Frontal cortex (tissue), 4 donors: ENCODE measurements at places on chromosomes 12 and 14.

DNA sequence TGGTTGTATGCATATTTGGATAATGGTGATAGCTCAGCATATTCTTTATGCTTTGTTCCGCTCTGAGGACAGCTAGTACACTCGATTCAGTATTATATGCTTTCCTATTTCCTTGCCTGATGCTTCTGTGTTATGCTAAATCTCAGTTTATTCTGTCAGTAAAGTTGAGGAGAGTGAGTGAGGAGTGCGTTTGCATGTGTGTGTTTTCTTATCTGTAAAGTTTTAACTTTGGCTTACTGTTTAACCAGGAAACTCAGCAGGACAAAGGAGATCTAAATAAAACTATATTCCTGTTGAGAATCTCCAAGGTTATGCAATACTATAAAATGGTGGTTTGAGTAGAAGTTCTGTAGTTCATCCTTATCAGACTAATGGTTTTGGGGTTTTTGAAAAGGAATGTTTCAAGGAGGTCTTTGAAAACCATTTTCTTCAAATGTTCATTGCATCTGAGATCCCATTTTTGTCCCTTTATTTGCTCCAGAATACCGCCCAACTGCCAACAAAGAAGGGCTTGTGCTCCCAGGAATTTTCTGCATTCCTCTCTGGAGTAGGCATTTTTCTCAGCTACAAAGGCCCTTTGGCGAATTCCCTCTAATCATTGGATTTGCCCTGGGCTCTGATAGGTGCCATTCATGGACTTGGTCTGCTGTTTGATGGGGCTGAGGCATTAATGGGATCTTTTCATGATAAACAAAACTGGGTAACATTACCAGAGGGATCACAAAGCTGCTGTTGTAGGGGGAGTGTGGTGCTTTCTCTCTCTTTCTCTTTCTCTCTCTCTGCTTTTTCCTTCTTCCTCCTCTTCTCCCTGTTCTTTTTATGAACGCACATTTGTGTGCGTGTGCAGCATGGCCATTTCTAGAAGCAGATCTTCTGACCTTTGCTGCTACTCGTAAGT is 71.7 kb downstream of the HMGA2 start:
- no peak for DNase-seq

GRCh38 chr12:2925322-2925995 is 33.7 kb upstream of the TEAD4 start:
- no peak for DNase-seq

- no peak for DNase-seq
Measured at GRCh38 chr14:83909507-83909906, 1620.4 kb upstream of the FLRT2 start.

- DNase-seq = no peak
Measured at GRCh38 chr14:84273181-84273580, 1256.8 kb upstream of the FLRT2 start.

DNA sequence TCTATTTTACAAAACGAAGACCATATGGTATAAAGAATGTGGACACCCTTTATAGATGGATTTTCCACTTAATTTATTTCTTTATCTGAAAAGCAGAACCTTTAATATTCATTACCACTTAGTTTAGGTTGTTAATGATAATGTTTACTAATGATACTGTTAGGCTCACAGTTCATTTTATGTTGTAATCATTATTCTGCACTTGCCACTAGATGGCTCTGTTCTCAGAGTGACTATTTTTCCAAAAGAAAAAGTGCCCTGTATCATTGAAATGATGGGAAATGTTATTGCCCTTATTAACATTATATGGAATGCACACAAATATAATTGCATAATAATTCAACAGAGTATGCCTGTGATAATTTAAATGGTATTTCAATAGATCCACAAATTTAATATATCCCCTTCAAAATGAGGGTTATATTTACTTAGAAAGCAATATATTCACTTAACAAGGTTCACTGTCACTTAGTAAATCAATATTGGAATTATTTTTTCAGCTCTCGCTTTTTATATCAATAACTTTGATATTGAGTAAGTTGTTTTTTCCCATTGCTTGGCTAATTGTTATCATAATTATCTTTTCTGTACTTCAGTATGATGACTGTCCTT is 95.7 kb downstream of the PDE3A start:
- no peak for DNase-seq

GRCh38 chr12:121279071-121279375 is 17.5 kb downstream of the CAMKK2 start:
- DNase-seq = peak; percentile 52

- DNase-seq = no peak
Measured at GRCh38 chr14:21612324-21612723, 22.4 kb downstream of the OR10G2 start.

DNA sequence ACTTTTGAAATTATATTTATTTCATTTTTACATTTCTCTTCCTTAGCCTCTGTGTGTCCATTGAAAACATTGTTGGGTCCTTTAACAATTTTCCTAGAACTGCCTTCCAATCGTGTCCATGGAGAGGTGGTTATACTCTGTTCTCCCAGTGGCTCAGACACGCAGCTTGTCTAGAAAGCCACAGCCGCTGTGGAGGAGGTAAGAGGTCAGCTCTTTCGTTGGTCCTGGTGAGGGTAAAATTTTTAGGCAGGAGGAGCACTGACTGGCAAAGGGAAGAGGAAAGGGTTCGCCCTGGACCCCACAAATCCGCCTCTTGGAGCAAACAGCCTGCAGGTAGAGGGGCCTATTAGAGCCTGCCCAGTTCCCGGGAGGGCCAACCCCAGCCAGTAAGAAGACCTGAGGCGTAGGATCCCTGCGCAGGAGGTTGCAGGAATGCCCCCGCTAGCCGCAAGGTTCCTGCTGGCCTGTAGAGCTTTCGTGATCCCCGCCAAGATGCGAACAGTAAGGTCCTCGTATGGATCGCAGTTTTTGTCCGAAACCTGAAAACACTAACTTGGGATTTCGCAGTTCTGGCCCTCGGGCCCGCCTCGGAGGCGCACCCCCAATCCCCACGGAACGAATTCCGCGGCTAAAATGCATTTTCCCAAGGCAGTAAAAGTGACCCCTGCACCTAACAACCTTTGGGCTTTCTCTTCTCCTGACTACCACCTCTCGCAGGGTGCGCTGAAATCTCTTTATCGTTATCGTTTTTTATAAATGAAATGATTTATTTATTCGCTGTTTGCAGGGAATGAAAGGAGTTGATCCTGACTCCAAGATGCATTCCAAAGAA is 7.5 kb upstream of the PAX9 start:
- DNase-seq = no peak

GRCh38 chr12:39401459-39401858 is 41.5 kb downstream of the KIF21A start:
- DNase-seq = no peak

DNA sequence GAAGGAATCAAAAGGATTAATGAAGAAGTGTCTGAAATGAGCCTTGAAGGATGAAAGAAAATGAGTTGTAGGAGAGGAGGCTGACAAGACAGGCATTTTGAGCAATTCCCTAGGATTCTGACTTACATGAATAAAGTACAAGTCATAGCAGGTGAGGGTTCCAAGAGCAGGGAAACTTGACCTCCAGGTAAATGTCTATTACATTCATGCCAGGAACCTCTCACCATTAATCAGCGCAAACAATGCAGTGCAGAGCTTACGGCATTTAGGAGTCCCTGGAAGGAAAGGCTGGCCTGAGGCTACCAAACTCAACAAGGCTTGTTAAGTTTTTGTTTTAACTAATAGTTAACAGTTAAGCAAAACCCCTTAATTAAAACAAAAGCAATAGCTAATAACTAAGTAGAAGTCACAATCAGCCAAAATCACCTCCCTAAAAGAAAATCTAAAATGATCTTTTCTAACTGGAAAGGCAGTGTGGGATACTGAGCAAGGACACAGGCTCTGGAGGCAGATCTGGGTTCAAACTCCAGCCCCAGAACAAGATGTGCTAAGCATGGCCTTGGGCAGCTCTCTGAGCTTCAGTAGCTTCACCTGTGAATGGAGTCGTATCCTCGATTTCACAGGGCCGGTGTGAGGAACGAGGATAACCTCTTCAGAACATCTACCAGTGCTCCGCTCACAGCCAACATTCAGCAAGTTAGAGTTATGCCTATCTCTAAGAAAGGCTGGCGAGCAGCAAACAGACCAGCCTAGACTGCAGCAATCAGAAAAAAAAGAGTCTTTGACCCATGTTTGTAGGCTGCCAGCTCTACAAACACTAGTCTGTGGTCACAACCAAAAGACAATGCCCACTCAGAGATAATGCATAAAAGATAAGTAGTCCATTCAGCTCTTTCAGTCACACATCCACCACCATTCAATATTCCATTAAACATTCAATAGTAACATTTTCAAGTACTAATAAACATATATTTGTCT is 16.9 kb downstream of the PPTC7 start:
- no peak for DNase-seq

- no peak for DNase-seq
Measured at GRCh38 chr12:29448157-29448556, 49.3 kb downstream of the OVCH1 start.

GRCh38 chr12:132804426-132804861 is 24.2 kb downstream of the GOLGA3 start:
- DNase-seq = no peak

DNA sequence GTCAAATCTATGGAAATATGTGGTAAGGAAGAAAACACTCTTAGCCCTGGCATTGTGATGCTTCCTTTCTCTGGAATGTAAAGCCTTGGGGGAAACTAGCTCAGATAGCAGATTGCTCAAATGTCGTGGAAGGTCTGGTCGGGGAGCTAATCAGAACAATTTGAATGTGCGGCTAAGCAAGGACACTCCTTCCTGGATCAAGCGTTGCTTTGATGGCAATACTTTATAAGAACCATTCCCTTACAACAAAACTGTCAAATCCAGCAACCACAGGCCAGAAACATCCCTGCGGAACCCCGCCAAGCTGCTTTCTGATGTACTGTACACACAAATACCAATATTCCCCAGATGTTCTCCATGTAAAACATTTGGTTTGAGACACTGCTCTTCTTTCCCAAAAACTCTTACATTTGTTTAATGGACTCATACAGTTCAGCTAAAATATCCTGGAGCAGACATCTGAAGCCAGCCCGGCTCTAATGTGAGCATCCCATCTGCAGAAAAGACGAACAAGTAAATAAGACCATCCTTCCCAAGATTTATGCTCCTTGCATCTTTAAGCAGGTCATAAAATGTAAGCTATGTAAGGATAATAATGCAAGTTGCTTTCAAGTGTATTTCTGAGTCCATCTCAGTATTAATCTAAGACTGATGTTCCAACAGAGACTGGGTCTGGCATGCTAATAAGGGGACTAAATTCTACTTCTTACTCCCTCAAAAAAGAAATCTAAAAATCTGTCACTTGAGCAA is 20.2 kb downstream of the NUAK1 start:
- DNase-seq = no peak

- no peak for DNase-seq
Measured at GRCh38 chr12:133231001-133231400, 4.7 kb downstream of the ANHX start.

DNA sequence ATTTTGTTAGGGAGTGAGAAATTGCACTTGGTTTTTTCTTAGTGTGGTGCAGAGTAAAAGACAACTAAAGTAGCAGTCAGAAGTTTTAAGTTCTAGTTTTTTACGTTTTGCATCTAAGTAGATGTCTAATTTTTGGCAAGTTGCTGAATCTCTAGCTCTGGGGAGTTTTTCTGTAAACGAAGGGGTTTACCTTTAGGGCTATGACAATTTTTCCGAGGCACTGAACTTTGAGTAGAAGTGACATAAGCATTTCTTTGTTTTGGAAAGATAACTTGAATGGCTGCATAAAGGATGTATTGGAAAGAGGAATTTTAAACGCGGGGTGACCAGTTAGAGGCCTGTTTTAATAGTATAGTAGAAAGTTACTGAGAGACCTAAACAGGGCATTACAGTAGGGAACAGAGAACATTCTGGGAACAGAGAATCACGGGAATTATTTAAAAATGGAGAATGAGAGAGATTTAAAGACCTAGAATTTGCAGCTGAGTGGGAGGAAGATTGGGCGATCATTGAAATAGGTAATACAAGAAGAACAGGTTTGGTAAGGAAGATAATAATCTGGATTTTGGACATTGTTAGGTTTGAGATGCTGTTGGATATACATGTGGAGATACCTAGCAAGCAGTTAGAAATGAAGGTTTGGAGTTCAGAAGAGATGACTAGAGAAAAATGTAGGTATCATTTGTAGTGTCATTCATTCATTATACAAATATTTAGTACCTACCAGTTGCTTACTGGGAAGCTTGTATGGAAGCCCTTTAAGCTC is 1.2 kb downstream of the ZNF410 start:
- DNase-seq = no peak

DNA sequence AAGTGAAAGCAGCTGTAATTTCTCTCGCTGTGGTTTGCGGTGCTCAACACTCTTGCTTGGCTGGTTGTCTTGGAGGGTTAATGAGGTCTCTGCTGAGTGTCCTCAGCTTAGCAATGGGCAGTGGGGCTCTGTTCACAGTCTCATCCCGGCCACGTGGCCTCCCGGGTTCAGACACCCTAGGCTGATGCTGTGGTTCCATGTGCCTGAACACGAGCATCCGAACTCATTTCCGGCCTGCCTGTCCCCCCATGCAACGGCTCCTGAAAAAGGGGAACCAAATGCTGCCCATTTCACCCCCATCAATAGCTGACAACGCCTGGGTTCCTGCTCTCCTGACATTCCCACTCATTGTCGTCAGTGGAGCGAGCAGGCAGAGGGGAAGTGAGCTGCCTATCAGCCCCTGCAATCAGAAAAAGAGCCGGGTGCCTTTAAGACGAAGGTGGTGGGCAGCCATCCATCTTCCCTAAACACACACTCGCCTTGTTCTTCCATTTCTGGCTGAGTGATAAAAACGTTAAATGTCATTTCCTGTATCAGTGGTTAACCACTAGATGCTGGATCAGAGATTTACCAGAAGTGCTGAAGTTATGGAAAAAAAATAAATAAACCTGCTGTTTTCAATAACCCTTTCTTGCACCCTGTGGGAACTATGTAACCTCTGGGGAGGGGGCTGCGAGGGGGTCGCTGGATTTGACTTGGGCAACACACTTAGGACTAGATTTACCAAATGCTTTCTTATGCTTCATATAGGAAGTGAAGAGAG is 60.3 kb upstream of the BCL2L14 start:
- peak; percentile 46 for DNase-seq

- no peak for DNase-seq
Measured at GRCh38 chr12:51448618-51449256, 24.1 kb downstream of the SLC4A8 start.

DNA sequence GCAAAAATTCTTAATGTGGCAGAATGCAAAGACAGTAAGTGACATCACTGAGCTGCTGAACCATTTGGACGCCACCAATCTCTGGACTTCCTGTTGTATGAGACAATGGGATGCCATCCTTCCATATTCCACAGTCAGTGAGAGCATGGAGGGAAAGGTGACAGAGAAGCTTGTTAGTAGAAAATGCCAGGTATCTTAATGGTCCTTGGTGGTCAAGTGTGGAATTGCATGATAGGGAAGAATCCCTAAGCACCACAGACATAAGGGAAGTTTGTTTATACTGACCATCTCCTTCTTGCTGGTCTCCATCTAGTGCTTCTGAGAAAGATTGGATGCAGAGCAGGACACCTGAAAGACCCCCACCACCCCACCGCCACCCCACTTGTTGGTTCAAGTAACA is 1410.0 kb upstream of the TMEM132C start:
- DNase-seq = no peak
